ELF-1 (cell line): ENCODE measurements at places on chromosomes 11 and 22.

DNA sequence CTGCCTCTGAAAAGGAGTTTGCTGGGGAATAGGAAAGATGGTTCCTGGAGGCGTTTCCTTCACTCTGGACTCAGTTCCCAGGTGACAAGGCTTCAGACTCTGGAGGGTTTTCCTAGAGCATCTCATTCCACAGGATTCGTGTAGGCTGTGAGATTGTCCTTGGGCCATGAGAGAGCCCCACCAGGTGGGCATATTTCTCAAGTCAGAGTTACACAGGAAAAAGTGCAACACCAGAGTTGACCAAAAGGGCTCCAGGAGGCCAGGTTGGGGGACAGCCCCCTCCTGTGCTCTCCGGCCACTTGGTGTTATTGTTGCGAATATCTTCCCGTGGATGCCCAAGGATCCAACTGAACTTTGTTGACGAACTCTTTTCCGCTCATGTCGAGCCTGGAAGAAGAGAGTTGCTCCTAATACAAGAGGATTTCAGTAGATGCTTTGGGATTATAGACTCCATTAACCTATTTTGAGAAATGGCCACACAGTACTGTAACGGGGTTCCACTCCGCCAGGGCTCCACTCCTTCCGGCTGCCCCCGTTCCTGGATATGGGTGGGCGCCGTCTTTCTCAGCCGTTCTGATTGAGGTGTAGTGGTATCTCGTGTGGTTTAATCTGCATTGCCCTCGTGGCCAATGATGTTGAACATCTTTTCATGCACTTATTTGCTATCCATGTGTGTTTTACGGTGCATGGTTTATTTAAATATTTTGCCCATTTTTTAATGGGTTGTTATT lies 580.3 kb downstream of the BRD1 start:
- no peak for DNase-seq

DNA sequence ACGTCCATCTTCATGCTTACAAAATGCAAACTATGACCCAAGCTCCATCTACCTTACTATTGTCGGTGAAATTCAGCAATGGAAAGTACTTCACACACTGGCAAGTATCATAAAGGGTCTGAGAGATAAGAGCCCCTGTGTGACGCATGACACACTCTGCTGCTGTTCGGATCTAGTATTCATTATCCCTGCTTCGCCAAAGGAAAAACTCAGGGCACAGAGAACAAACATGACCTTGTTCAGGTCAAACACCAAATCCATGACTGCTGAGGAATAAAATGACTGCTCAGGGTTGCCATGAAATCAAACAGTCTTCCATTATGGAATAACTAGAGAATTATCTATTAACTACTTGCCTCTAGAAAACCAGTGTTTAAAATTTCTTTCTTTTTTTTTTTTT lies 73.0 kb downstream of the MICAL3 start:
- DNase-seq, result no peak

GRCh38 chr22:50139843-50140415 lies 30.6 kb upstream of the PANX2 start:
- no peak for DNase-seq

DNA sequence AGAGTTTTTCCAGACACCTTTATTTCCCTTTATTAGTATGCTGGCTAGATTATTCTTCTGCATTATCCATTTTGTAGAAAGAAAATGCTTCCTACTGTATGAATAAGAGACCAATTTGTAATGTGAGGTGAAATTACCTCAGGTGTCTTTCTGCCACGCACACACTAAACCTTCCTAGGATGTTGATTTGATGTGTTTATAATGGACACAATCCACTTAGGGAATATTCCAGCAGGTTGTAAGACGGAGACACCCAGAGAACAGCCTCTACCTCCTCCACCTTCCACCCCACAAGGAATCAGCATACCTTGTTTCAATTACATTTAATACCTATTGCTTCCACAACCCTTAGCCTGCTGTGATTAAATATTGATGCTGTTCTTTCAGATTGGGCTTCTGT lies 379.1 kb upstream of the KIRREL3 start:
- no peak for DNase-seq

DNA sequence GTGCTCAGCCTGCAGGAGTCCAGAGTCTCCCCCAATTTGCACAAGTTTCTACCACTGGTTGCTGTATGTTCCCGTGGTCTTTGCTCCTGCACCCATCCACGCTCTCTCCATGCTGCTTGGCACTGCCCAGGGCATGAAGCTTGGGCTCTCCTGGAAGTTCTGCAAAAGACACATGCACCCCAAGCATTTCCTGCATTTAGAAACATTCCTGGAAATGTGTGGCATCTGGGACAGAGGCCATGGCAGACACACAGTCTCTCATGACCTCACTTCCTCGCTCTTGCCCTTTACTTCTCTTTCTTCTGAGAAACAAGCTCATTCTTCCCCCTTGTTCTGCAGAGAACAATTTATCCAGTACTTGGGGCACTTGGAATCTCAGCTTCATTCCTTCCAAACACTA lies 489.5 kb downstream of the BUD13 start:
- no peak for DNase-seq

- DNase-seq, result no peak
Measured at GRCh38 chr11:67662835-67663531, 11.4 kb downstream of the ALDH3B2 start.

DNA sequence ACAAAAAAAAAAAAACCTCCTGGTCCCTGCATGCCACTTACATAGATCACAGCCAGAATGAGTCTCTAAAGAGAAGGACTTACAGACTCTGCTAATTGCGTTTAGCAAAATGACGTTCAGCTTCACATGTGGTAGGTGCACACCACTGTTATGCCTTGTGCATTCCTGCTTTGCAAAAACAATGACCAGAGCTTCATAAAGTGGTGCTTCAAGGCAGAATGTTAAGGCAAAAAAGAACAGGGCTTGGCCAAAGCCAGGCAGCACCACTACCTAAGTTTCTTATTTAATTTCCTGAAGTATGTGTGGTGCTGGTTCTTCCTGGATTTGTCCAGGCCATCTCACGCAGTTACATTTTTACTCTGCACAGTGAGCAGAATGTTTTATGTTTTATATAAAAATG lies 85.2 kb downstream of the GALNT18 start:
- DNase-seq, result no peak

GRCh38 chr22:47123827-47124442 lies 361.5 kb downstream of the TBC1D22A start:
- no peak for DNase-seq

GRCh38 chr11:82810738-82811137 lies 77.1 kb upstream of the FAM181B start:
- DNase-seq, result no peak

DNA sequence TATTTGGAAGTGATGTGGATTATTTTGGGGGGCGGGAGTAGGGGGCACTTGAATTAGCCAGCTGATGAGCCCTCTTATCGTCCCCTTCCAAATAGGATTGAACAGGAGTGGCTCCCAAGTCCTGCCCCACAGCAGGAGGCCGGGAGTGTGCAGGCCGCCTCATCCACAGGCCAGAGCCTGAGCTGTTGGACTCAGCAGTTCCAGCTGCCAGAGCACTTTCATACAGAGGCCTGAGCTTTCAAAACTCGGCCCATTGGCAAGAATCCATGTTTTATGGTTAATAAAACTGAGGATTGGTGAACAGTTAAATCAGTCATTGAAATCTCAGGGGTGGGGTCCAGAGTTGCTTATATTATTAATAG lies 9.6 kb downstream of the FAM118A start:
- DNase-seq, result no peak

- DNase-seq, result no peak
Measured at GRCh38 chr11:6620636-6621035, 1.4 kb upstream of the TPP1 start.

- DNase-seq, result no peak
Measured at GRCh38 chr11:99865951-99866350, 821.1 kb upstream of the ARHGAP42 start.

- DNase-seq, result no peak
Measured at GRCh38 chr11:35967042-35967441, 23.2 kb downstream of the LDLRAD3 start.

DNA sequence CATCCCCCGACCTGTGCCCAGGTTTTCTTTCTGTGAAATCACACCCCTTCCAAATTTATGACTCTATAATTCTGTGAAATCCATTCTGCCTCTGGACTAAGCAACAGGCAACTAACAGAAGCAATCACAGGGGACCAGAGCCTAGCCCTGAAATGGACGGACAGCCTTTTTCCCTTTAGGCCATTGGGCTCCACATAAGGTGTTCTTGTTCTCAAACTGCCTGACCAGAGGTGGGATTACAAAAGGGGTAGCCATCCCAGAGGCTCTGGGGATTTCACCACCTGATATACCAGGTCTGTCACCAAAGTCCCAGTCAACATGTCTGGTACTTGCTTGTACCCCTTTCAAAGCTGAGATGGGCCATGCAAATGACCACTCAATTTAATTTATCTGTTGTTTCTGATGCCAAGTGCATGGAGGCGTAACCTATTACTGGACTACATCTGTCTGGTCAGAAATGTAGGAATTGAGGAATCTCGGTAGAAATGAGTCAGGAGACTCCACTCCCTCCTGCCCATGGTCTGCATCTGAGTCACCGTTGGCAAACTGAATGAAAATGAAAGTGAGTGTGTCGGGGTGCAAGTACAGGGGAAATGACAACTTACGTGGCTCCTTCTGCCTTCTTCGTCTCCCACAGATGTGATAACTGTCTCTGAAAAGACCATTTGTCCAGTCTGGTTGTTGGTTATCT lies 10.2 kb downstream of the DKK3 start:
- DNase-seq, result no peak

DNA sequence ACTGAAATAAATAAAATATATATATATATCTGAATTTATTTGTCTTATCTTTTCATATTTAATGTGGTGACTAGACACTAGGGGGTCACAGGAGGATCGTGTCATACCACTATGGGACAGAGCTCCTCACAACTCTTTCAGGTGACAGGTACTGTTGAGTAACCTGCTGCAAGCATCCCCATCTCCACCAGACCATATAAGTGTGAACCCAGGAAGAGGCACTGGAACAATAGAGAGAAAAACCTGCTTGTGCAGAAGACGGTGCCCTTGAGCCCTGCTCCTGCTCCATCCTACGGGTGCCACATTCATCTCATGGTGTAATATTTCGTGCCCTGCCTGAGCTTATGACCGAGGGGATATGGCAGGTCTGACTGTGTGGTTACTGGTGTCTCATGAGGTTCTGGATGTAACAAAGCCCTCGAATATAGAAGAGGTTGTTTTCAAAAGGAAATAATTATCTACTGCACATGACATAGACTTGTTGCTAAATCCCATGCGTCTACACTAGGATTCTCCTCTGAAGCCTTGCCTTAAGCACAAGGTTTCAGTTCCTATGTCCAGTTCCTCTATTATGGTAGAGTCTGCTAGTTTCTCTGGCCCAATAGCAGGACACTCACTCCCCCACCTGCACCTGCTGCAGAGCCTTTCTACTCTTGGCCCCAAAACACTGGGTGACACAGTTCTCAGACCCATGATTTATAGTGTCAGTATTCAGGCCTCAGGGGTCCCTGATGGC lies 70.4 kb downstream of the GGTLC2 start:
- no peak for DNase-seq

GRCh38 chr11:64510759-64511158 lies 80.3 kb upstream of the SLC22A12 start:
- DNase-seq, result no peak

DNA sequence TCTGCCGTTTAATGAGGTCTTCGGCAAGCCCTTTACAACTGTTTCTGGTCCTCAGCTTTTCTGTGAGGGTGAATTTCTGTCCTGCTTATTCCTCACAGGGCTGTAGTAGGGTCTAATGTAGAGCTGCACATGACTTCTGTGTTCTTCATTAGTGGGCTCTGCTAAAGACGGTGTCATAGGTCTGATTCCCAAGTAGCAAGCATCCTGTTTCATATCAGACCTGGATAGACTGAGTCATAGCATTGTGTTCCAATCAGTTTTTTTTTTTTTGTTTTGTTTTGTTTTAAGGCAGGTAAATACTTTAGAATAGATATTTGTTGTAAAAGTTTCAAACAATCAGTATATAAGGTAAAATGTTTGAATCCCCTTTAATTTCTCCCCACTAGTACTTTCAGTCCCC lies 35.4 kb downstream of the BIRC2 start:
- no peak for DNase-seq

- DNase-seq, result no peak
Measured at GRCh38 chr11:2142300-2142759, 3.1 kb upstream of the IGF2 start.

DNA sequence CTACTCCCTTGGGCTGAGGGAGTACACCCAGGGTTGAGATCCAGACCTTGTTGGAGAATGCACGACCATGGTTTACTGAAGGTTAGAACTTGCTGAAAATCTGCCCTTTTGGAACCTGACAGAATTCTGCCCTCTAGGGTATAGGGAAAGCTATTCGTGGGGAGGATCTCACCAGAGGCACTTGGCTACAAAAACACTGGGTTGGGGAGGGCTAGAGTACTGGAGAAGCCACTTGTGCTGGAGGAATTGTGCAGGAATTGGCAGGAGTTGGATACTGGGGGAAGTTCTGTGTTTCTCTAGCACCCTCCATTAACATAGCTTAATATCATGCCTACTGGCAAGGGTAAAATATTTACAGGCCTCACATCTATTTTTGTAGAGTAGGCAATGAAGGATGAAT lies 55.8 kb downstream of the PPME1 start:
- peak; percentile 6 for DNase-seq

DNA sequence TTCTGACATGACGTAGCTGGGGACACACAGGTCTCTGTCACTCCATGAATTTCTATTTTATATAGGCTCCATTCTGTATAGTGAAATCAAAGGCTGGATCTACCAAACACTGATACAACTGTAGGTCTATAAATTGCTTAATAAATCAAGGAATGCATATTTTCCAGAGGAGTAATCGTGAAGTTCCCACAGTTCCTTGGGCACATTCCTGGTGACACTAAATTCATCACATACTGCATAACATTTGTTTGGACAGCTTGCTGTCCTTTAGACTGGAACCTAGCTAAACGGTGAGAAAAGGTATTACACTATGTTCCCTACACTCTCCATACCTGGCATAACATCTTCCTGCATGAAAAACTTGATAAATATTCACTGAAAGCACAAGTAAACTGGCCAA lies 41.6 kb upstream of the UCP3 start:
- DNase-seq, result no peak

DNA sequence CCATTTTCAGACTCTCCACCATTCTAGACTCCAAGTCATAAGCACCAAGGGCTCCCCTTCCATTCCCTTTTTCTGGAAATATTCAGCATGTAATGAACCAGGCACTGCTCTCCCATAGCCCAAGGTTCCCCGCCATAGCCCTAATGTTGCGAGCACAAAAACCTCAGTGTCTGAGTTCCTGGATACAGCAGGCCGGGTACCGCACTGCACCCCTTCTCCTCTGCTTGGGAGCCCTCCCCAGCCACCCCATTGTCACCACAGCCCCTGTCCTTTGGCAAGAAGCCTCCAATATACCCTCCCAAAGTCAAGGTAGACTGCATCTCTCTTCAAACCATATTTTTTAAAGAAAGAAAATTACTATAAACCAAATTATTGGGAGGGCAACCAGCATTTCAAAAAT lies 1341.1 kb downstream of the BRD1 start:
- no peak for DNase-seq
